ENCODE measurements at places on chromosomes 3 and 15.
A peak's percentile ranks its signal among the peaks of the same experiment; 100 is the strongest.

GRCh38 chr3:112653209-112653871 lies 12.4 kb upstream of the CCDC80 start:
- peak; percentile 99 for DNase-seq

- DNase-seq, result no peak
These were observed 25.3 kb downstream of the IL5RA start for GRCh38 chr3:3084890-3085289.

DNA sequence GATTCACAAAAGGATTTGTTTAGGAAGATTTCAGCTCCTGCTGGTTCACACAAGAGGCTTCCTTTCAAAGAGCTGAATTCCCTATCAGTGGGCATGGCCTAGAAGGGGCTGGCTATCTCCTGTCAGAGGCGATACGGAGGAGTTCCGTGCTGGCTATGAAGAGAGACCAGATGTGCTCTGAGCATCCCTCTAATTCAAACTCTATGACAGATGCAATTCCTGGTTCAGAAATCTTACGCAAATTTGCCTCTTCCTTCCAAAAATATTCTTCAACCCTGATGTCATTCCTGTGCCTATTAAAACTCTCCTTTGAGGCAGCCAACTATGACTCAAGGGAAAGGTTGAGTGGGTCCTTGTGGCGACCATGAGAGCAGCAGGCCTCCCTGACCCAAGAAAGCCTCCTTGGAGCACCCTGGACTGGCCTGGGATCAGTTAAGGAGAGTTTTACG lies 139.3 kb upstream of the HES1 start:
- peak; percentile 51 for DNase-seq

DNA sequence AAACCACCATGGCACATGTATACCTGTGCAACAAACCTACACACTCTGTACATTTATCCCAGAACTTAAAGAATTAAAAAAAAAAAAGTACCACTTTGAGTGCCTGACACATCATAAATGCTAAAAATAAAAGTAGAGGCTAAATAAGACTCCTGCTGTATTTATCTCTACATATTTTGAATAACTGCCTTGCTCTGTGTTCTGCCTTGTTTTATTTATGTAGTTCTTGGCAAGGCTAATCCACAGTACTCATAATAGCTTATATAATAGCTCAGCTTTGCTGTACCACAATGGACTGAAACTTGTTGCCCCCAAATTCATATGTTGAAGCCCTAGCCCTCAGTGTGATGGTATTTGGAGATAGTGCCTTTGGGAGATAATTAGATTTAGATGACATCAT lies 95.4 kb upstream of the ADAMTS9 start:
- no peak for DNase-seq

DNA sequence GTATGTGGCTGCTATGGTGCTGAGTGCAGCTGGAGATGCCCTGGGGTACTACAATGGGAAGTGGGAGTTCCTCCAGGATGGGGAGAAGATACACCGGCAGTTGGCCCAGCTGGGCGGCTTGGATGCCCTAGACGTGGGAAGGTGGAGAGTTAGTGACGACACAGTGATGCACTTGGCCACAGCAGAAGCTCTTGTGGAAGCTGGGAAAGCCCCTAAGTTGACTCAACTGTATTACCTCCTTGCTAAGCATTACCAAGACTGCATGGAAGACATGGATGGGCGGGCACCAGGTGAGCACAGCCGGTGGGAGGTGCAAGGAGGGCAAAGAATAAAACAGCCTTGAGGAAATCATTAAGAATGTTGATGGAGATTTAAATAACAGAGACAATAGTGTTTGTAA lies 2.9 kb downstream of the ADPRH start:
- no peak for DNase-seq

- no peak for DNase-seq
These were observed 147.8 kb upstream of the KCNMB2 start for GRCh38 chr3:178388473-178388872.

DNA sequence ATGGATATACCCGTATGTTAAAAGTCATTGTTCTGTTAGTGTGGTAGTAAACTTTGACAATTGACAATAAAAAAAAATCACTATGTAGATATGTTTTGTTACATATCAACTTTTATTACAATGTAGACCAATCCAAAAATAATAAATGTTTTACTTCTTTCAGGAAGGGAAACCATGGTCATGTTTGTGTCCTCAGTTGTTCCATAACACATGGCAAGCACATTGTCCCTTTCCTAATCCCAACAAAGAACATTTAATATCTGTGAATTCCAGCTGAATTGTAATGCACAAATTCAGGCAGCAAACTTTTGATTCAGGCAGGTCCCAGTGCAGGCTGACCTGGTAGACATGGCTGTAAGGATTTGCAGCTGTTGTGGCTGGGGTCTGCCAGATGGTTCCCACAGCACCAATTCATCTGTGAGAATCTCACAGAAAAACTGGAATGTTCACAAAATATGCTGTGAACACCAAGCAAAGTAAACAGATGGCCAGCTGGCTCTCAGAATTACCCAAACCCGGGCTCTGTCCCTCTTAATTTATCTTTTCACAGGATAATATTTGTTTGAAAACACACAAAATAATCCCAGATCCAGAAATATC lies 1.9 kb upstream of the SPG21 start:
- no peak for DNase-seq

DNA sequence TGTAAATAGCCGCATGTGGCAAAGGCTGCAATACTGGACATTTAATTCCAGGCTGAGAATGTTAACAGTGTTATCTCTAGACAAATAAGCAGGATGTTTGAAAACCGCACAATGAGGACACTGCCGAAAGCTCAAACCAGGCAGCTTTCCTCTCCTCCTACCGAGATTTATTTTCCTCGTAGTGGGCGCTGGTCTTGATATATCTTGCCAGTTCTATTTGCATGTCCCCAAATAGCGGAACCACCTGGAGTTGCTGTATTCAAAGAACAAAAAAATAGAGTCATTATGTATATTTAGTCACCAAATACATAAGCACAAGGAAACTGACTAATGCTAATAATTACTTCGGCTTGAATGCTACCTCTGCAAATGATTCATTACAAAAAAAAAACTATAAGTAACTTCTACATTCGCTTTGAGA lies 46.5 kb downstream of the CYFIP1 start:
- no peak for DNase-seq

- no peak for DNase-seq
These were observed 193.6 kb downstream of the EPHB1 start for GRCh38 chr3:134988666-134989065.

- DNase-seq, result no peak
These were observed 24.8 kb upstream of the ZNF774 start for GRCh38 chr15:90327311-90327710.

DNA sequence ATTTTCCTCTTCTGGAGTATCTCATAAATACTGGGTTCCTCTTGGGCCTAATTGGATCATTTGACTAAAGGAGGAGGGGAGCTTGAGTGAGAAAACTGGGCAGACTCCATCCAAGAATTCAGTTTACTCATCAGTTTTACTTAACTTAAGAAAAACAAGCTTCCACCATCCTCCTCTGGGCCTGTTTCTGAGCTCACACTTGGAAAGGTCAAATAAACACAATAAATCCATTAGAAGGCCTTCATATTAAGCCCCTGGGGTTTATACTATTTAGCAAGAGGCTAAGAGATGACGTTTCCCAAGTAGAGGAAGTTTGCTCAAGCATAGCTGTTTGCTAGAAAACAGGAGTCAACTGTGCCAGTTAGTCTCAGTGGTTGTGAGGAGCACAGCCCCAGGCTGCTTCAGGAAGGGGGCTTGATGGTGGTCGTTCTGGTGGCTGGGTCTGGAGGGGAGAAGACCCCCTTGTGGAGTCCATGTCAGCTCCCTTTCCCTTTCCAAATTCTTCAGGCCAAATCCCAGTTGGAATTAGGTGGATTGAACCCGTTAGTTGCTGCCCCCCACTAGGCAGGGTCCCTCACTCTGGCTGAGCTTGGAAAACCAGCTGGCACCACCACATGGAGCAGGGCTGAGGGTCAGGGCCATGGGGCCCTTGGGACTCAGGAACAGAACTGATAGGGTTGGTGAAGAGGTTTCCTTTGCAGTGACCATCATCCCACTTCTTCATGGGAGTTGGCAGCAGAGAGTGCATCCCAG lies 64.8 kb downstream of the SPSB4 start:
- no peak for DNase-seq

- peak; percentile 77 for DNase-seq
These were observed at the start of gene HDGFL3 for GRCh38 chr15:83207660-83208366. Gene HDGFL3 (minus strand): TSS chr15:83207823. CDS start chr15:83207414, 409 bp downstream.

GRCh38 chr15:66730168-66731021 lies 28.4 kb downstream of the SMAD6 start:
- peak; percentile 83 for DNase-seq

DNA sequence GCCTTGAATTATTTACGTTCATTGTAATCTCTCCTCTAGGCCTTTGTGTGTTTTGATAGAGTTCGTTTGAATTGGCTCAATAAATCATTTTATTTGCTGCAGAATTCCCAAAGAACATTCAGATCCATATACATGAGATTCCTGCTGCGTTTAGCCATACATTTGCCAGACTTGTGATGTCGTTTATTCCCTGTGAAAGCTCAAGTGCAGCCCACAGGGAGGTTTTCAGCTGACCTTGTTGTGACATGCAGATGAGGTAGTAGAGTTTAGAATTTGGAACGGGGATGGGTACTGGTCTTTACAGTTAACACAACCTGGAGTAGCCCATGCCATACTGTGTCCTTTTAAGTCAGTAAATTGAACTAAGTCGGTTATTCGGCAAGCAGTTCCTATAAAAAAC lies at the start of gene C3orf20:
TSS of gene C3orf20 (plus strand) at position 301 of the 400 bp plus-strand sequence. CDS start 7,573 bp downstream, outside the sequence.
- no peak for DNase-seq

DNA sequence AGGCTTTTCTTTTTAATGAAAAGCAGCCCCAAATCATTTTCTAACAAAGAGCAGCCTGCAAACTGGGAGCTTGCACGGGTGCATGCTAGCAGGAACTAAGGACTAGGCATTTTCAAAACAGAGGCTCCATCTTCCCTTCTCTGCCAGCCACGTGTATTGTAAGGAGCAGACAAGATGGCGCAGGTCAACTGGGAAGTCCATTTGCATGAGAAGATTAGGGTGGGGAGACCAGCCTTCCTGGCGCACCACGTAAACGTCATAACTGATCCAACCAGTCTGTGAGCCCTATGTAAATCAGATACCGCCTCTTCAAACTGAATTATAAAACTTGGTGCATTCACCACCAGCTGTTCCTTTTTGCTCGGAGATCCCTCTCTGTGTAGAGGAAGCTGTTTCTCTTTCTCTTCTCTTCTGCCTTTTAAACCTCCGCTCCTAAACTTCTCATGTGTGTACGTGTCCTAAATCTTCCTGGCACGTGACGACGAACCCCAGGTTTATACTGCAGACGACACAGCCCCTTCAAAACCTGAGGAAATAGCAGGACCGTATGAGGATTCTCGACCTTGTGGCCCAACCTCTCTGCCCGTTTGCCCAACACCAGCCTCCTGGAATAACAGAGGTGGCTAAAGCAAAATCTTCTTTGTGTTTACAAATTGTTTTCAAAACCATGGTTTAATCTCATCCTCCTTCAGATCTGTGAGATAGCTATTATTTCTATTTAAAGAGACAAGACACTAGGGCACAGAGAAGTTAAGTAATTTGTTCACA lies 26.4 kb upstream of the SLC30A4 start:
- DNase-seq, result no peak

- no peak for DNase-seq
These were observed 272.3 kb downstream of the IL5RA start for GRCh38 chr3:2837910-2838309.

- no peak for DNase-seq
These were observed 10.8 kb downstream of the CDAN1 start for GRCh38 chr15:42726114-42726513.

DNA sequence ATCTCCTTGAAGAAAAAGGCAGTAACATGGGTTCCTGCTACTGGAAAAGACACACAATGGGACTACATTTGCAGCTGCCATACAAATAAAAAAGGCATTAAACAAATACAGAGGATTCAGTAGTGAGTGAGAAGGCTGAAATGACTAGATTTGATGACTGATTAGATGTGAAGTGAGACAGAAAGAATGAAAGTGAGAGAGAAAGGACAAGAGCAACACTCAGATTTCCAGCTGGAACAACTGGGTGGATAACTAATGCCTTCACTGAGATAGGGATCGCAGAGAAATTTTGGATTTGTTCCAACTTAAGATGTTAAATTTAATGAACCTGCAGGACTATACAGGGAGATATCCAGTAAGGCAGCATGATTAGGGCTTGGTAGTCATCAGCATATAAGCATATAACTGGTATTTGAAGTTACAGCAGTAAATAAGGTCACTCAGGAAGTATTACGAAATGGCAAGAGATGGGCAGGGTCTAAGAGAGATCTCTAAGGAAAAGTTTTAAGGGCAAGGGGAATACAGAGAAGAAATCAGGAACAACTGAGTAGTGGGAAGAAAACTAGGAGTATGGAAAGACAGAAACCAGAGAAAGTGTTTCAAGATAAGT lies 8.2 kb downstream of the OSBPL11 start:
- no peak for DNase-seq

DNA sequence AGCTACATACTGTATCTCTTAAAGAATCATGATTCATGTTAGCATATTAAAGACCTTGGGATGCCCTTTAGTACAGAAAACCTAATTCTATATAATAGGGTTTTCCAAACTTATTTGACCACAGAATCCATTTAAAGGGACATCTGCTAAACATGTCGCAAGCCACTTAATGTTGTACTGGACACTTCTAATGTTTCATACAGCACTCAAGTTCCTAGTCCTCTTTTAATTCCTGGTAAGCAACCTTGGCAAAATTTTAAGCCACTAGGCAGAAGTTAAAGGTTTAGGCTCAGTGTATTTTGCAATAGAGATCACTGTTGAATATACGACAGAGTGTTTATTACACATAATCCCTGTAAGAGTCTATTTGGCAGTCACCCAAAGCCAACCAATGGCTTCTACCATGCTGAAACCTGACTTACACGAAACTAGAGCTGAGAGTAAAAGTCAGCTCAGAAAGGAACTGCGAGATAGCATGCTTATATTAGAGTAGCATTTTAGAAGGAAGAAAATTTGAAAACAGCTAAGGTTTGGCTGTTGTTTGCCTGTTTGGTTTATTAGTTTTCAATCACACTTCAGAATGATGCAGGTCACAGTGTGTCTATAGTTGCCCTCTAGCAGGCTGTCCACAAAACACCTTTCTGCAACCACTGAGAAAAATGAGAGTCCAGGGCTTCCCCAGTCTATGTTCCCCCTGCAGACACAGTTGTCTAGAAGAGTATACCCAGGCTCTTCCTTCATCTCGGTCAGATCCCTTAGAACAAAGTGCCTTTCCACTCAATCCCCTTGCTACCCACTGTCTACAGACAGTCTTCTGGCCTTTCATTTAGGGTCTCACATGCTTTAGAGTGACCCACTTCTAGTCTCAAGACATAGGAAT lies 104.4 kb downstream of the FMN1 start:
- peak; percentile 69 for DNase-seq
